Fibroblast of gingiva (primary cell): ENCODE measurements at places on chromosomes 3 and 15.

DNA sequence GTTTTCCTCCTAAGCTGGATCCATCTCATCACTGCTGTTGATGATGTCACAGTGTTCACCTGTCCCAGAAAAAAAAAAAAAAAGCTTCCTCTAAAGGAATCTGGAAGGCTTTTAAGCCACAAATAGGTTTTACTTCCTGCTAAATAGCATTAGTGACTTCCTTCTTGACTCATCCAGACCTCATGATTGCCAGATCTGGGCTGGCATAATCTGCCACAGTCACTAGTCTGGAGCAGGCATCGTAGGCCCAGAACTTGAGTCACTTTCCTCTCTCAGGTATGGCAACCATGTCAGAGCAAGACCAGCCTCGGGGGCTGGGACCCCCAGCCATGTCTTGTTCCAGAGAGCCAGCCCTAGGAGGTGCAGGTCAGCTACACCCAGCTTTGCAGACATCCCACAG, 266.5 kb upstream of the CADM2 start:
- no peak for DNase-seq

GRCh38 chr15:100768501-100768931, 111.1 kb upstream of the ALDH1A3 start:
- DNase-seq = no peak

- no peak for DNase-seq
These were observed 395.3 kb downstream of the IL5RA start for GRCh38 chr3:2714834-2715233.

DNA sequence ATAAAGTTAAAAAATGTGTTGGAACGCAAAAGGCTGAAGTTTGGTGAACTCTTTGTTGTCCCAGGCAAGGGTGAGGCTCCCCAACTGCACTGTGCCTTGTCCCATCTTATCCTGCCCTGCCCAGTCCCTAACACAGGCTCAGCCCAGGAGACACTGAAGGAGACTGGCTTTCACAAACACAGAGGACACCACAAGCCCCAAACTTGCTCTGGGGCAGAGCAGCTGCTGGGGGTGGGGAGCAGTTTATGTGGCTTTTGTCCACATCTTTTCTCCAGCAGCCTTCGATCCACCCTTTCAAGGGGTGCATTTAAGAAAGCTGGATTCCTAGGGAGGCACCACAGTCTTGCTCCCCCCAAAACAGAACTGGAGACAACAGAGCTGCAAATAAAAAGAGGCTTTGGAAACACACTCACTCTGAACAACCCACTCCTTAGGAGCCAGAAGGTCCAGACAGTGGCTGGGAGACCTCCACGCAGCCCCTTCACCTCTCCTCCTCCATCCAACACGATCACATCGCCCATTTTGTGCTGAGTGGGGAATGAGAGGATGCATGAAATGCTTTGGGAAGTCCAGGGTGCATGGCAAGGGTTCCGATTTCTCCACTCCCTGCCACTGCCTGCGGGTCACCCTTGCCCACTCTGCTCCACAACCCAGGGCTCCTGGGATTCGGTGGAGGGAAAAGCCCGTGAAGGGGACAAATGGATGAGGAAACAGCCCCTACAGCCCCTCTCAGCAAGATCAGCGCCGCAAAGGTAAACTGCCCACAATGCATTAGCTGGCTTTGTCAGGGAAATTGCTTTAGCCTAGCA, 260.5 kb upstream of the TLE3 start:
- DNase-seq = no peak

DNA sequence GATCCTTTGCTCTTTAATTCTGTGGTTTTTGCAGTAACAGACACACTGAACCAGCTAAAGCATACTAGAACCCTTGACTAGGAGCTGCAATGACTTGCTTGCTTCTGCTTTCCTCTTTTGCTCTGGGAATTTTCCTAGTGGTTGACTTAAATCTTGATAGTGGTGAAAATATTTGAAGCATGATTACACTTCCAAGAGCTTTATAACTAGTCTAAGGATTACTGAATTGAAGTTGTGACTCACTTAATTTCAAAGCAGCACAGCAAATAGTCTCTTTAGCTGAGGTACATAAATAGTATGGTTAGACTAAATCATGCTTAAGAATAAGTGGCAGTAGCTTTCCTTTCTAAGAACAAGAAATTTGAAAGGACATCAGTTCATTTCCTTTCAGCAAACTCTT, 513.5 kb upstream of the GBE1 start:
- no peak for DNase-seq

DNA sequence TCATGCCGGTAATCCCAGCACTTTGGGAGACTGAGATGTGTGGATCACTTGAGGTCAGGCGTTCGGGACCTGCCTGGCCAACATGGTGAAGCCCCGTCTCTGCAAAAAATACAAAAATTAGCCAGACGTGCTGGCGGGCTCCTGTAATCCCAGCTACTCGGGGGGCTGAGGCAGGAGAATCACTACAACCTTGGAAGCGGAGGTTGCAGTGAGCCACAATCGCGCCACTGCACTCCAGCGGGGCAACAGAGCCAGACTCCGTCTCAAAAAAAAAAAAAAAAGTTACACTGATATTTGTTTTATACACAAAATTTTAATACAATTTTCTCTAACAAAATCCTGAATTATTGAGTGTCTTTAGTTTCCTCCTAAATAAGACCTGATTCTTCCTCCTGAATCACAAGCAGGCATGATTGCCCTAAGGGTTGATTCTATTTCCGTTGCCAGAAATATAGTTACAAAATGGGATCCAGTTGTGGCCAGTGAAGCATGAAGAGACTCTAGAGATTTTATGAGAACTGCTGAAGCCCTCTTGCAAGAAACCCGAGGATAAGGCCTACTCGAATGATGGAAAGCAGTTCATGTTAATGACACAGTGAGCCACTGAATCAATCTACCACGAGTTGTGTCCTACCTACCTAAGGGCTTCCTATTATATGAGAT, 9.6 kb upstream of the SMARCC1 start:
- peak; percentile 53 for DNase-seq
